Activated T-cell treated with anti-CD3 and anti-CD28 coated beads, Interleukin-2, amount 50 U/mL, for 72 hours (primary cell): ENCODE measurements at places on chromosomes 7 and 10. TPM values are rescaled to one million over a fixed set of nuclear protein-coding genes. Genes with fewer than 3 reads are reported as not detected.
A peak's percentile ranks its signal among the peaks of the same experiment; 100 is the strongest.

Gene PLEKHA8
- total RNA-seq = 12.1 TPM

Gene C7orf25
- total RNA-seq = 5.1 TPM

- H3K36me3 ChIP-seq = no peaks in the 10 kb centered on the region
- H3K27ac ChIP-seq = no peak overlapping the region
- no peak for DNase-seq
Observed at GRCh38 chr10:91043173-91043910, 122.5 kb upstream of the ANKRD1 start.

- peak; percentile 25 for DNase-seq
- no peaks in the 10 kb centered on the region for H3K27me3 ChIP-seq
- peaks cover 26% of the 10 kb centered on the region for H3K36me3 ChIP-seq
Observed at GRCh38 chr10:6465854-6466601, 114.0 kb downstream of the PRKCQ start.

DNA sequence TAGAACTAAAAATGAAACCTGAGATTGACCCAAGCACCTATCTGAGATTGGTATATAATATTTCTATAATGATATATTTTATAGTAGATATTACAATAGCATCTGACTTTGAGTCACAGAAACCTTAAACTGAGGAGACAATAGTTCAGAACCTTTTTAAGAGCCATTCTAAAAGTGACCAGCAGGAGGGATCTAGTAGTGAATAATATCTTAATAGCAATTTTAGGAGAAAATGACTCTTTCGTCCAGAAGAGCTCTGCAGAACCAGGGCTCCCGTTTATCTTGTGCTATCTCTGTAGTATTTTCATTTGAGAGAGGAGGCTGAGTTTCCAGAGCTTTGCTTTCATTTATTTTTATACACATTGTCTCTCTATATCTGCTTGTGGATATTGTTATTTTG is 68.1 kb downstream of the PODXL start:
- H3K27ac ChIP-seq = no peak overlapping the region
- H3K27me3 ChIP-seq = no peaks in the 10 kb centered on the region
- no peak overlapping the region for H3K4me3 ChIP-seq

DNA sequence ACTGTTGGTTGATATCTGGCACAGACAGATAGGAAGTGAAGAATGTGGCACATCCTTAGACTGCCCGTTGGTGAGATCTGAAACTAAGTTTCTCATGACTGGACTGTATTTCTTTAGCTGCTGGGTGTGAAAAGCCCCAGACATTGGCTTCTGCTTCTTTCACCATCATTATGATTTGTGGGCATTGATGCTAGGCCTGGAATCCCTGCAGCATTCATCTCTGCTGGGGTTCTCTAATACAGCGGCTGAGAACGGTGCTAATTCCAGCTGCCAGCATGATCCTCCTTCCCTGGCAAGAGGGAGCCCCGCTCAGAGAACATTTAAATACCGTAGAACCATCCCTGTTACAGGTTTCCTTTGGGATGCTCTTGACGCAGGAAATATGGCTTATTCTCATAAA is 26.2 kb downstream of the RBM20 start:
- peaks cover 12% of the 10 kb centered on the region for H3K4me1 ChIP-seq
- H3K27me3 ChIP-seq = peaks cover 14% of the 10 kb centered on the region
- no peak overlapping the region for H3K4me3 ChIP-seq
- DNase-seq = no peak
- H3K27ac ChIP-seq = no peak overlapping the region

GRCh38 chr10:116450861-116451260 is 23.2 kb downstream of the PNLIPRP3 start:
- no peaks in the 10 kb centered on the region for H3K36me3 ChIP-seq
- no peak overlapping the region for H3K4me3 ChIP-seq
- no peak overlapping the region for H3K27ac ChIP-seq
